AG20443 (cell line): ENCODE measurements at places on chromosomes 13 and 19.

- peak; percentile 89 for DNase-seq
Observed at GRCh38 chr19:45577111-45577905, 7.3 kb downstream of the OPA3 start.

GRCh38 chr13:32060401-32060878 is 28.9 kb downstream of the FRY start:
- DNase-seq: no peak

DNA sequence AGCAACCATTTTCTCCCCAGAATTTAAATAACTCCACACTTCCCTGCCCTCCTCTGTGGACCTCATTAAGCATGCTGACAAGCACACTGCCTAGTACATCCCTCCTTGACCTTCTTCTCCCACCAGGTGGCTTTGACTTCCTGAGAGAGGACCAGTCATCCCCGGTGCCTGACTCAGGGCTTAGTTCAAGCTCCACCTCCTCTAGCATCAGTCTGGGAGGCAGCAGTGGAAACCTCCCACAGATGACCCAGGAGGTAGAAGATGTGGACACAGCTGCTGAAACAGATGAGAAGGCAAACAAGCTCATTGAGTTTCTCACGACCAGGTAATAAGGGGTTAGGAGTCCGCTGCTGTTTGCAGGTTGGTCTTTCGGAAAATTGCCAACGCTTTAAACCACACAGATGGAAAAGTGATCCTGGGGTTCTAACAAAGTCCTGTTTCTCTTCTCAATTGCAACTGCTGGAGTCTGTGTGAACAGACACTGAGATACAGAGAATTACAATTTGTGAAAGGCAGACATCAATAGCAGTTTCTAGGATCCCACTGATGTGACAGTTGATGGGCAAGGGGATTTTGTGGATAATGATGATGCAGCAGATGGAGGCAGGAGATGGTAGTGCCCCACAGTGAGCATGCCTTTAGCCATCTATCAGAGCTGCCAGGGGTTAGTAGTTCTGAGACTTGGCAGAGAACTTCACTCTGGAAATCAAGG is 86.7 kb downstream of the ZAR1L start:
- DNase-seq: no peak

- no peak for DNase-seq
Observed at GRCh38 chr19:19637523-19638251, 5.8 kb downstream of the GMIP start.

- peak; percentile 42 for DNase-seq
Observed at GRCh38 chr19:10510301-10510802, 6.9 kb downstream of the S1PR5 start.

GRCh38 chr13:113499936-113500335 is 9.4 kb upstream of the DCUN1D2 start:
- DNase-seq: no peak

DNA sequence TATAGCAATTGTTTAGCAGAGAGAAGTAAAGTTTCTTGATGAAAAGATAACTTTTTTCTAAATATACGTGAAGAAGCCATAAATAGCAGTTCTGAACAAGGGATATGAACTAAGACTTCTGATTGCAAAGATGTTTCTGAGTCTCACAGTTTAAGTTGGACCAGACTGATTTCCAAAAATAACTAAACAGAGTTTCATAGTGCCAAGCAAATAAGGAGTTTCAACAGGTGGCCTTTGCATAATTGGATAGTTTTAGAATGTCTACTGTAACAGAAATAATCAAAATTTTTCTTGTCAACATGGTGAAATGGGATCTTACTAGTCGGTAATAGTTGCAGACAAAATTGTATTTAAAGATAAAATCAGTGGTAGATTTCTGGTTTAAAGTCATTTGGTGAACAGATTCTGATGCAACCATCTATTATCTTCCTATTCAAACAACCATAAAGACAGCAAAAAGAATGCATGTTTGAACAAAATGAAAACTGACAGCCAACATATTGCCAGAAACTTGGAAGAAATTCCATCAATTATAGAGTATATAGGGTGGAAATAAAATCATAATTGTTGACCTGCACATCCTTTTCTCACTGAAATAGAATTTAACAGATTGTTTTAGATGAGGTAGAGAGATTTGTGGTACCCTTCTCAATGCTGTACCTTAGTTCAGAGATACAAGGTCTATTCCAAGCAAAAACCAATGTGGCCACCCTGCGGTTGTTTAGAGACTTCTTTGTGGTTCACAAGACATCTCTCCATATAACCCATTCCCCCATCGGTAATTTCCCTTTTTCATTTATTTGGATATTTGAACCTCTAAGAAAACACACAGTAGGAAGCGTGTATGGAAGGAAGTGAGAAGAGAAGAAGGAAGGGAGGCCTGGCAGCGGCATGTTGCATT is 275.3 kb downstream of the COG6 start:
- DNase-seq: no peak

DNA sequence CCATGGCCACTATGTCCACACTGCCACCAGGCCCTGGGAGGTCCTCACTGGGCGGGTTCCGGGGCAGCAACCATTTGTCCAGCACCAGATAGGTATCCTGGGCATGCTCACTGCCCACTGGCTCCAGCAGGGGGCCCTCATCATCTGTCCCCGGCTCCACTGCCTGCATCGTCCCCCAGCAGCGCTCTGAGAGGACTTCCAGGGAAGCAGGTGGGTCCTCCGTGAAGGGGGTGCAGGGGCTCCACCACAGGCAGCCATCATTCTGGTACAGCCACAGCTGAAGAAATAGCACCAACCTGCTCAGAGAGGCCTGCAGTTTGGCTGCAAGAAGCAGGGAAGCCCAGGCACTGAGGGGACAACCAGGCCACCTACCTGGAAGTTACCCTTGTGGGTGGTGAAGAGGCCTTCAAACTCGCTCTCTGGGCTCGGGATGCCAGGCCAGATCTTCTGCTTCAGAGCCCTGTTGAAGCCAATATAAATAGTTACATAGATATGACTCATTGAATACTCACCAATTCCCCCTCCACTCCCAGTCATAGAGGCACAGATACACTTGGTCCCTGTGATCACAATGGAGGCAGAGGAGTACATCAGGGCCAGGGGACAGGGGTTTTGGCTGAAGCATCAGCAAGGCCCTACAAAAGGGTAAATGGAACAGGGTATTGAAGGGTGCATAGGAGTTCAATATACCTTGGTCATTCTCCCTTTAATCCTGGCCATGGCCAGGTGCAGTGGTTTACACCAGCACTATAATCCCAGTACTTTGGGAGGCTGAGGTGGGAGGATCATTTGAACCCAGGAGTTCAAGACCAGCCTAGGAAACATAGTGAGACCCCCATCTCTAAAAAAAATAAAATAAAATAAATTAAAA is 4.1 kb downstream of the SWSAP1 start:
- peak; percentile 77 for DNase-seq

DNA sequence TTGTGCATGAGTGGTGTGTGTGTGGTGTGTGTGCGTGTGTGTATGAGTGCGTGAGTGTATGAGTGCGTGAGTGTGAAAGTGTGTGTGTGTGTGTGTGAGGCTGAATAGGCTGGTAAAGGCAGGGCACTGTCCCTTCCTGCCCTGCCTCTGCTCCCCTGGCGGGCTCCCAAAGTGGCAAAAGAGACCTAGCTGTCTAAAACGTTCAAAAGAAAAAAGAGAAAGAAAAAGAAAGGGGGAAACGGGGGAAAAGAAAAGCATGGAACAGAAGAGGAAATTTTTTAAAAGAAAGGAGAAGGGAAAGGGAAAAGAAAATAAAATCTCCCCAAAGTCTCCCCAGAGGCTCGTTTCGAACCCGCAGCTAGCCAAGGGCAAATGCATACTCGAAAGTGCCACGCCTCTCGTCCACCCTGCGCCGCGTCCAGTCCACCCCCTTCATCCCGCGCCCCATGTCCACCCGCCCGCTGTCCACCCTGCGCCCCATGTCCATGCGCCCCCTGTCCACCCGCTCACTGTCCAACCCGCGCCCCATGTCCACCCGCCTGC is 37.0 kb upstream of the FLT1 start:
- no peak for DNase-seq

DNA sequence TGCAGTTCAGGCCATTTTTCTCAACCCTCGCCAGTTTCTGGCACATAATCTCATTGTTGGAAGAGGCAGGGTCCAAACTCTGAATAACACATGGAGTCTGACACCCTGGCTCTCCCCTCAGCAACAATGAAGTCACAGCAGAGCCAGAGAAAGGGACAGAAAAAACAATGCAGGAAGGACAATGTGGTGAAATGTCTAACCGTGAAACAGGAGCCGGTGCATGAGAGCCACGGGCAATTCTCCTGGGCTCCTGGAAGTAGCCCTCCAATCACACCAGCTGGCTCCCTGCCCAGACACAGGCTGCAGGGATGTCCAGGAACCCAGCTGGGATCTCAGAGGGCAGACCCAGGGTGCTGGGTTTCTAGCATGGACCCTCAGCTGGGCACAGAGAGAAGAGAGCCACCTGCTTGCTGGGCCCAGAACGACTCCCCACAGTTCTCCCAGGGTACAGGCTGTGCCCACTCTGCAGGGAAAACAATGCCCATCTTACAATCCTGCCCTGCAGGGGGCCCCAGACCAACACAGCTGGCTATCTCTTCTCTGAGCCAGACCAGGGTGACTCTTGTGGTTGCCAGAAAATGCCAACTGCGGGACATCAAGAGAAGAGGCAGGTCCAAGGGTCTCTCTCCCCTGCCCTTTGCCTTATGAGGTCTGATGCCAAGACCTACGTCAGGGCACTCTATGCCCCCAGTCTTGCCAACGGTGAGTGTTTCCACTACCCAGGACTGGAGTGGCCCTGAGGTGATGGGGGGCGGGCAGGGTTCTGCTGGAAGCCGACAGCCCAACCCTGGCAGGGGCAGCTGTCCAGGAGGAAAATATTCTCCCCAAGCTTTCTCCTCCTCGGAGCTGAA is 64.5 kb downstream of the CEBPG start:
- peak; percentile 39 for DNase-seq

DNA sequence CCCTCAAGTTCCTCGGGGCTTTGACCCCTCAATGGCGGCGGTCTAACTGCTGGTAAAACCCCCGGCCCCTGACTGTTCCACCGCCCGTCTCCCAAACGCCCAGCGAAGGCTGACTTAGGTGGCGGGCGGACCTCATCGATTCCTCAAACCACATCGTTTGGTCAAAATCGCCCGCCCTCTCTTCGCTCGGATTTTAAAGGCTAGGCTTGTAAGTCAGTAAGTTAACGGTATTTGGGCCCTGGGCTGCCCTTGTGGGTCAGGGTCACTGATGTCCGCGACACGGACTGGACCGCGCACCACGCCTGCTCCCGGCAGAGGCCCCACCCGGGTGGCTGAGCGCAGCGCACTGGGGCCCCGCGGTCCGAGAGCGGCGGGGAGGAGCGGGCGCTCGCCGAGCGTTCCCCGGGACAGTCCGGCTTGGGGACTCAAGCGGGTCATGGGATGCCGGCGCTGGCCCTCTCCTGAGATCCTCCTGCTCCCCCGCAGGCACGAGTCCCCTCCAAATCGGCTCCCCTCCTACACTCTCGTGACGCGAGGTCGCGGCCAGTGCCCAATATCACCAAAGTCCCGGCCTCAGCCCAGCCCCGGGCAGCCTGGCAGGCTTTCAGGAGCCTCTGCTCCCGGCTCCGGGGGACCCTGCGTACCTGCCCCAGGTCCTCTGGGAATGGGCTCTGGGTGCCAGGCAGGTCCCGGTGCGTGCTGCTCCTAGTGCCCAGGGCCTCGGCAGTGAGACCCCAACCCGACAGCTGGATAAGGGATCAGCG is 1.0 kb downstream of the FLT1 start:
- DNase-seq: peak; percentile 55

- DNase-seq: no peak
Observed at GRCh38 chr13:51324714-51325420, 14.6 kb upstream of the SERPINE3 start.

- DNase-seq: no peak
Observed at GRCh38 chr13:74586847-74587246, 452.6 kb upstream of the KLF12 start.

DNA sequence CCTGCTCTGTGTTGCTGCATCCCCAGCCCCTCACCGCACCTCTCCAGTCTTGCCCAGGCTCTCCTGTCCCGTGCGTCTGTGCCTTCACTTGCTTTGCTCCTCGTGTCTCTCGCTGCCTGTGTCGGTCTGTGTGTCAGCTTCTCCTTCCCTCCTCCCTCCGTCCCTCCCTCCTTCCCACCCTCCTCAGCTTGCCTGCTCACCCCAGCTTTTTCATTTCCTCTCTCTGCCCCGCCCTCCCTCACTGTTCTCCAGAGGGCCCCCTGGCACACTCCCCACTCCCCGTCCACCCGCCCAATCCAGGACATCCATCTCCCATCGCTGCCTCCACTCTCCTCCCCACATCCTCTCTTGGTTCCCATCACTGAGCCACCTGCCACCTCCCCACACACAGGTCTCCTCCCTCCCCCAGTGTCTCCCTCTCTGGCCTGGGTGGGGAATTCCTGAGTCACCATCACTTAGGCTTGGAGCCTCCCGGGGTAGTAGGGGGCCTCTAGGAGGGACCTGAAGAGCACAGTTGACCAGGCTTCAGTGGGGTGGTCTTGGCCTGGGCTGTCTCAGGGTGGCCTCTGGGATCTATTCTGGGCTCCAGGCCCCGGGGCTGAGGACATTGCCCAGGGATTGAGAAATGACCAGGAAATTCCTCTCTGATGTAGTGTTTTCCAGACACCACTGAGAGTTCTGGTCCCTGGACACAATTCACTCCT is at the start of gene PTGIR:
Gene PTGIR, minus strand, starts transcription at position 132 of the 704 bp plus-strand sequence. CDS start 864 bp downstream, outside the sequence.
- DNase-seq: peak; percentile 85

DNA sequence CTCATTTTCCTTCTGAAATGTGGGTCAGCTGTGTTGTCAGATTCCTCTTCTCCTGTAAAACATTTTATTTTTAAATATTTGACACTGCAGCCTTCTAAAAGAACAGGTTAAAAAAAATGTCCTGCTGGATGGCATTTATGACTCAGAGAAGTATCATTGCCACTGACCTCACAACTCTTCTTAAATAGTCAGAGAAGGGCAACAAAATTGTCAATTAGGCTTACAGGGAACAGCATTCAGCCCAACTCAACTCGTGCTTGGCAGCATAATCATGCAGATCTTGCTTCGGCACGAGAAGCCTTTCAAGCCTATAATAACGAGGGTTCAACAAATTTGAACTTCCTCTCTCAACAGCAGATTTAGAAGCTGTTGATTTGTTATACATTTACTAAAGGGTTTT is 296.7 kb upstream of the DACH1 start:
- DNase-seq: no peak

- peak; percentile 38 for DNase-seq
Observed at GRCh38 chr19:4909156-4909896, at the start of gene UHRF1. Gene UHRF1, plus strand, starts transcription at chr19:4909501. Its CDS starts 1,385 bp downstream, at chr19:4910886.

- DNase-seq: no peak
Observed at GRCh38 chr13:105928048-105928447, 607.4 kb downstream of the EFNB2 start.

- DNase-seq: peak; percentile 41
Observed at GRCh38 chr13:19587635-19588300, 26.4 kb upstream of the TPTE2 start.
